Activated T-helper 2 cell treated with anti-CD3 and anti-CD28 coated beads, Interferon-gamma antibody, Interleukin-2, Interleukin-4, amounts not matched to agents 10 μg/mL and 5 μg/mL and 100 μg/mL, durations not matched to agents 14 hours and 24 hours and 36 hours (primary cell): ENCODE measurements at places on chromosomes 1 and 21. TPM values are rescaled to one million over a fixed set of nuclear protein-coding genes. Genes with fewer than 3 reads are reported as not detected.

- DNase-seq: no peak
Measured at GRCh38 chr1:118744420-118744819, 243.7 kb downstream of the TBX15 start.

C1orf50 gene
- 6.9 and 10.3 TPM in 2 replicates for total RNA-seq

DNA sequence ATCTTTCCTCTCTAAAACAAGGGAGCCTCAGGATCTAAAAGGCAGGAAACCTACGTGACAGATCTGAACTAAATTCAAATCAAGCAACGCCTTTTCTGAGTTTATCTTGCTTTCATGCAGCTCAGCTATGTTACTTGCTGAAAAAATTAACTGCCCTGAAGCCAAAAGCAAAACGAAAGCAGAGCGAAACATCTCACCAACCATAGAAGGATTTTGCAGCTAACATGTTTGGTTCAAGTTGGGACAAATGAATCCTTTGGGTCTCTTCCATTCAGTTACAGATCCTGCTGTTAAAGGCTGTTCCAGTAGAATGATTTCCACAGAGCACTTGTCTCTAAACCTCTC lies 482 bp downstream of the SLC2A5 start:
- DNase-seq: no peak

- no peak for DNase-seq
Measured at GRCh38 chr21:30164796-30165195, 1.8 kb downstream of the CLDN17 start.

DNA sequence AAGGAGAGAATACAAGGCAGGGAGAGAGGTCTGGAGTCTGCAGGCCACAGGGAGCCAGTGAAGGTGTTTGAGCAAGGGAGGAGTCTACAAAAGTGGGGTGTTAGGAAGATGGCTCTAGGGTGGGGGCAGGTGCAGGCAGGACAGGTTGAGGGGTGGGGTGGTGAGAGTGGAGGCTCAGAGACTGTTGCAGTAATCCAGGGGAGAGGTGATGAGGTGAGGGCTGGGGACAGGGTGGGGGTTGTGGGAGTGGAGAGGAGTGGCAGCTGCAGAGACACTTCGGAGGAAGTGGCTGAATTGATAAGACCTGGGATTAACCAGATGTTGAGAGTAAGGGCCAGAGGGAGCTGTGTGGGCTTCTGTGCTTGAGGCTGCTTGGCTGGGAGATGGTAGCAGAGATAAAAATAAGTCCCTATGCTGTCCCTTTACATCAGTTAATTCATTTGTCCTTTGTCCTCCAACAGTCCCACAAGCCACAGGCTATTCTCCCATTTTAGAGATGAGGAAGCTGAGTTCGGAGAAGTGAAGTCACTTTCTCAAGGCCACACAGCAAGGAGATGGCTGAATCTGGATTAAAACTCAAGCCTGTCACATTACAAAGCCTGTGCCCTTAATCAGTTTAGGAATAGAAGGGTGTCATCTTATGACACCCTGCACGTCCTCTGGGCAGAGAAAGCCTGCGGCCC lies 54.8 kb upstream of the SYNC start:
- no peak for DNase-seq

GRCh38 chr1:203346060-203346768 lies 4.7 kb downstream of the FMOD start:
- no peak for DNase-seq

DCST1 gene
- total RNA-seq: 0.11 TPM in 1 of 2 replicates, not detected in the other

GRCh38 chr1:229132706-229133105 lies 138.2 kb upstream of the RAB4A start:
- DNase-seq: no peak

SPATC1L gene
- 13.9 and 14.7 TPM in 2 replicates for total RNA-seq

ZSCAN20 gene
- total RNA-seq: 2.6 and 4.1 TPM in 2 replicates

GRCh38 chr1:13701271-13701640 lies 1.3 kb downstream of the PRDM2 start:
- DNase-seq: no peak

DNA sequence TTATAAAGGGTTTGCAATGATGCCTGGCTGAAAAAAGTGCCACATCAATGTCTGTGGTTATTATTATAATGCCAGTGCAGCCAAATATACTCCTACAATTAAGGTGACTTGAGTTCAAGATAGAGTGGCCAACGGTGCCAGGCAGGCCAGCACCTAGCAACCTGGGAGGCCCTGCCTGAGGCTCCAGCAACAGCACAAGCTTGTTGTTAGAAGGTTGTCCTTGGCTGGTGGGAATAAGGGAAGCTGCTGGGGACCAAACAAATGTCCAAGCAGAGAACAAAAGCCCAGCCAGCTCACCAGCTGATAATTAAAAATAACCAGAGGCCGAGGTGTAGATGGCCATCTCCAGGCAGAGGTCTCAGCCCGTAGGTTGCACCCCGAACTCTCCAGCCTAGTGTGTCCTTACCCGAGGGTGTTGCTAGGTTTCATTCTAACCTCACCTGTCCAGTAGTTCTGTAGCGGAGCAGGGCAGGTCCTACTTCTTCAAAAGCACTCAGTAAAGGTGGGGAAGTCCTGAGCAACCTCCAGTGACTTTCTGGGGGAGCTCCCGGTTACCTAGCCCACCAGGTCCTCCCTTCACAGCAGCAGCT lies 1.9 kb downstream of the TMPRSS2 start:
- no peak for DNase-seq

- DNase-seq: no peak
Measured at GRCh38 chr1:160879056-160879455, 5.9 kb downstream of the ITLN1 start.

- no peak for DNase-seq
Measured at GRCh38 chr1:17941431-17942189, 166.0 kb upstream of the IGSF21 start.

UTS2 gene
- total RNA-seq: not detected in 2 replicates

- no peak for DNase-seq
Measured at GRCh38 chr1:25516686-25517085, 26.7 kb upstream of the LDLRAP1 start.

ALX3 gene
- total RNA-seq: not detected in 2 replicates

DNA sequence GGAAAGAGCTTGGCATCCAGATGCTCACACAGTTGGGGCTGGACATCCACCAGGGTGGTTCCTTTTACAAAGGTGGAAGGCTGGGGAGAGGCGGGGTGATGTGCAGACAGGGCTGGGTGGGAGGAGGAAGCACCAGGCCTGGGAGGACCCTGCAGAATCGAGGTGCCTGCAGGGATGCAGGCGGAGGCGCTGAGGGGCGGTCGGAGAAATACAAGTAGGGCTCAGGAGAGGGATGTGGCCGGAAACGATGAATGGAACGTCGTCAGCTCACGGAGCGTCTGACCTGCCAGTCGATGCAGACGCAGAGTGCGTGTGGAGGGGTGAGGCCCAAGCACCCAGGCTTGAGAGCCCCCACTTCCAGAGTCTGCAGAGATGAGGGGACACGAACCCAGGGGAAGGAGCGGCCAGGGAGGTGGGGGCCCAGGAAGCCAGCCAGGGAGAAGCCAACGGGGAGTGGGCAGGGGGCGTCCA lies 63.4 kb downstream of the TRIM11 start:
- no peak for DNase-seq

- no peak for DNase-seq
Measured at GRCh38 chr1:229645324-229645993, 19.4 kb downstream of the URB2 start.

GRCh38 chr1:204265665-204266064 lies 51.9 kb upstream of the GOLT1A start:
- no peak for DNase-seq

DNA sequence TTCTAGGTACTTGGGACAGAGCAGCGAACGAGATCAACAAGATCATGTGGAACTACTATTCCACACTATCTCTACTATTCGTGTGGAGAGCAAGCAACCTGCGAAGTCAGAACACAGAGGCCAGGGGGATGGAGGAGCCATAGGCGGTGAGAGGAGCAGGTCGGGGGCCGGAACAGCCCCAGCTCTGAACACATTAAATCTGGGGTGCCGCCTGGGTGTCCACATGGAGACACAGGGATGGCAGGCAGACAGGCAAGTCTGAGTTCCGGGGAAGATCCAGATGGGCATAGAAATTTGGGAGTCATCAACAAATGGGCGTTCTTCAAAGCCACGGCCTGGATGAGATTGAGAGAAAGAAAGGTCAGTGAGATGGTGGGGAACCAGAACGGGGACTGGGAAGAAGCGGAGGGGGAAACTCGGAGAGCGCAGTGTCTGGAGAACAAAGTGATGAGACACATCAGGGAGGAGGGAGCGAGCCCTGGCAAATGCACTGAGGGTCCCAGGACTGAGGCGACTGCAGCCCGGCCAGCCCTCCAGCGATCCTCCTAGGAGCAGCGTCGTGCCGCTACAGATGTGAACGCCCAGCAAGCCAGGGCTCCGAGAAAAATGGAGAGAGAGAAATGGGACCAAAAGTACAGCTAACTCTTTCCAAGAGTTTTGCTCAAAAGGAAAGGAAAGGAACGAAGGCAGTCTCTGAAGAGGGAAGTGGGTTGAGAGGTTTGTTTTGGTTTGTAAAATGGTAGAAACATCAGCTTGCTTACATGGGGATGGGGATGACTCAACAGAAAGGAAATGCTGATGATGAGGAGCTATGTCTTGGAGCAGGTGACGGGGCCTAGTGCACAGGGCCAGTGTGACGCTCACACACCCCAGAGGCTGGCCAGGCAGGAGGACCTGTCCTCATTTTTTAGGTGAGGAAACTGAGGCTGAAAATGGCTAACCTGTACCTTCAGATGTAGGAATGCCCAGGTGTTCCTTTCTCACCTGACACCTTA lies 84.5 kb downstream of the GLIS1 start:
- DNase-seq: no peak

RABGGTB gene
- 219 and 230 TPM in 2 replicates for total RNA-seq

DNA sequence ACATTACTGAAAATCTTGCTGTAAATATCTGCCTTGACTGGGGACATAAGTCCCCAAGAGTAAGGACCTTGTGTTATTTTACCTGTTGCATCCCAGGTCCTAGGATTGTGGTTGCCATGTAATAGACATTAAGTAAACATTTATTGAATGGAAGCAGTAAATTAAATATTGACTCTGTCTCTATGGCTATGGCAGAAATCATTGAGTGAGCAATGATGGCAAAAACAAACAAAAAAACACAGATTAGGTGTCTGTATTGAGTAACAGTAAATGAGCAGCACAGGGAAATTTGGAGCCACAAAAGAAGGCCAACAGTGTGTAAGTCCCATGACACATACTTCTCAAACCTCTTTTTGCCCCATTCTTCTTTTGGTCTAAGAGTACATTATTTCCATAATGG lies 240.4 kb downstream of the NFIA start:
- DNase-seq: no peak

RSPO1 gene
- not detected in 2 replicates for total RNA-seq

DIO1 gene
- total RNA-seq: not detected in 2 replicates

- DNase-seq: no peak
Measured at GRCh38 chr1:29297450-29297849, 61.1 kb downstream of the PTPRU start.

- DNase-seq: no peak
Measured at GRCh38 chr21:31193761-31194160, 150.3 kb downstream of the TIAM1 start.

DNA sequence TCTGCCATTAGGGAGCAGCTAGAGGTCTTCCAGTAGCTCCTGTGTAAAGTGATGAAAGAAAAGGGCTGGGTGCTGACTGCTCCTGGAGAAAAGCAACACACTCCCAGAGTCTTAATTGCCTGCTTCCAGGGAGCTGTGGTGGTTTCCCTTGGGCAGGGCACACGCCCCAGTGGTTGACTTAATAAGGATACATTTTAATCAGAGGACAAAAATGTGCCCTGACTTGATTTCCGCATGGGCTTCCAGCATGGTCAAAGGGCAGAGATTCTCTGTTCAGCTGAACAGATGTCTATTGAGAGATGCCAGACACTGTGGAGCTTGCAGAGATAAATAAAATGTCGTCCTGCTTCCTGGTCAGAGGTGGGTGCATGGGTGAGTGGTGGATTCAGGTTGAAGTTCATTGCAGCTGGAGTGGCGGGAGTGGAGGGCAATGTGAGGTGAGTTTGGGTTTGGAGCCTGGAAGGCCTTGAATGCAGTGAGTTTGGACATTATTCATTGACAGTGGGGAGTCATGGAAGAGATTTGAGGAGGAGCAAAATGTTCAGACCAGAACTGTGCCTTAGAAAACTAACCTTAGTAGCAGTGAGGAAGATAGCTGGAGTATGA lies 16.0 kb downstream of the QSOX1 start:
- no peak for DNase-seq

DNA sequence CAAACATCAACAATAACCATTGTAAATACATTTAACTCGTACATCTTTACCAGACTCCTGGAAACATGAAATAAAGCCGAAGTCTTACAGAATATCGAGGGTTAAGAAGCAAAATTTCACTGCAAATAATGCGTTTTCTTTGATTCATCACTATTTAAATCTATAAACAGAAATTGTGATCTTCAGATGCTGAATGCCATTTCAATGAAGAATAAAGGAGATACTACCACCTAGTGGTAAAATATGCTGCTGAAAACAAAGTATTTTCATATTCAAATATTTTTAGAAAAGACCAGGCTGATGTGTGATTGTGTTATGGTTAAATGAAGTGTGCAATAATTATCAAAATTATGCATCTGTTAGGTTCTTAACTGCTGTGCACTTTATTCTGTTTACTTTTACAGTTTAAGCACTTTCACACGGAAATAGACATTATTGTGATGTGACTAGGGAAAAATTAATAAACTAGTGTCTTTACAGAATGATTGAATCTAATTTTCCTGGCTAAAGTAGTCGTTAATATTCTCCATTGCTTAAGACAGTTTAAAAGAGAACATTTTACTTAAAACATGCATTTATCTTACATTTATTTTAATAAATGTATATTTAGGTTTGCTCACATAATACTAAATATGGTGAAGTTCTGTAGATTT lies 1093.1 kb downstream of the MRPL39 start:
- no peak for DNase-seq

CCDC30 gene
- total RNA-seq: 1.7 and 2.3 TPM in 2 replicates

- DNase-seq: no peak
Measured at GRCh38 chr21:15992171-15992570, 262.4 kb downstream of the USP25 start.

GRCh38 chr1:25973610-25974321 lies 24.1 kb downstream of the PAFAH2 start:
- no peak for DNase-seq

DNA sequence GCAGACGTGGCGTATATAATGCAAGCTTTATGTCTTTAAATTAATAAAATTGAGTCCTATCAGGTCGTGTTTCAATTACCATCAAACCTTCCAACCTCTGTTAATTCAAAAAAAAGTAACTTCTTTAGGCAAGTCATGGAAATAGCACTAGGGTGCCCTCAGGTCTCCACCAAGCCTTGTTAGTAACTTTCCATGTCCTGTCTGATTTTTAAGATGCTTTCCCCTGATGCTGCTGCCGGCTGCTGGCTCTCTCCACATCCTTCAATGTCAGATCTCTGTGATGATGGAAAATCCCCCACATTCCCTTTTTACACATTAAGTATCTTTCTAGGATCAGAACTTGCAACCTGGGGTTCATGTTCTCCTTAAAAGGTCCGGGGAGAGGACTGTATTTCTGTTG lies 3.0 kb downstream of the ERG start:
- DNase-seq: no peak
